NCI-H226 (cell line): ENCODE measurements at places on chromosomes 5 and 9.

DNA sequence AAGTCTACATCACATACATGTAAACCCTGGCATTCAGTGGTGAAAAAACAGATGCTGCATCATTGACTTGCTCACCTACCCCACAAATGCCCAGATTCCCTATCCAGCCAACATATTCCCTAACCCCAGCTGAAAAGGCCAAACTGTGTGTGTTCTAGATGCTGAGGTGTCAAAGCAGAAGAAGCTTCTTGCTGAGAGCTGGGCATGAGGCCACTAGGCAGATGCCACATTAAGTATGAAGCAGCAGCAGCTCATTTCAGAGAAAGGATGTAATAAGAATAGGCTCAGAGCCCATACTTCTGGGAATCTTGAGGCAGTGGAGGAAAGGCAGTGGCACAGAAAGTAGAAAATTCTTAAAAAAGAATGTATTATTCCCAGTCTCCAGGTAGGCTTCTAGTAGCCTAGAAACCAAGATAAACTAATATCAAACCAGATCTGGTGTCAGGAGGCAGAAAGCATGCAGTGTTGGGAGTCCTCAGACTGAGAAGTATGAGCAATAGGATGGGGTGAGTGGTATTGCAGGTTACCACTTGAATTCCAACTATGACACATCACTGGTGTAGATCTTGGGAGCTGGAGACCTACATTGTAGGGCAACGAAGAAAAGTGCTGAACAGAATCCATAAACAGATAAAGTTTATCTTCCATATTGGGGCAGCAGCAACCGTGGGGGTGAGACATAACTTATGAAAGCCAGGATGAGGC lies 71.9 kb upstream of the GRHPR start:
- DNase-seq, result peak; percentile 84

- DNase-seq, result no peak
These were observed 22.0 kb upstream of the PTBP3 start for GRCh38 chr9:112355427-112355897.

DNA sequence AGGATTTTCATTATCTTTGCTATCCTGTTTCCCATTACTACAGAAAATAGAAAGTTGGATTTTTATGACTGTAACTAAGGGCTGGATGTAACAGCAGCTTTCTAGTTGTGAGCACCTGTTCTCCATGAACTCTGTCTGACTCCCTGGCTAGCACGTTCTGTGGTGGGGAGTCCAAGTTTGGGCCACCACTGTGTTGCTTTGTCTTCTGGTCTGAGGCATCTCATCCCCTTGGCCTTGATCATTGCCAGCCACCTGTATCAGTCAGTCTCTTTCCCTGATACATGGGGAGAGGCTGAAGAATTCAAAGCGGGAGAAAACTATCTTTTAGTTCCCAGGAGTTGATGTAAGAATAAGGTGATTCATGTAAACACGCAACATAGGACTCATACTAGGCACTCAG lies 33.4 kb downstream of the WDR70 start:
- no peak for DNase-seq

GRCh38 chr9:78778861-78779374 lies 482.0 kb downstream of the PSAT1 start:
- DNase-seq, result no peak

DNA sequence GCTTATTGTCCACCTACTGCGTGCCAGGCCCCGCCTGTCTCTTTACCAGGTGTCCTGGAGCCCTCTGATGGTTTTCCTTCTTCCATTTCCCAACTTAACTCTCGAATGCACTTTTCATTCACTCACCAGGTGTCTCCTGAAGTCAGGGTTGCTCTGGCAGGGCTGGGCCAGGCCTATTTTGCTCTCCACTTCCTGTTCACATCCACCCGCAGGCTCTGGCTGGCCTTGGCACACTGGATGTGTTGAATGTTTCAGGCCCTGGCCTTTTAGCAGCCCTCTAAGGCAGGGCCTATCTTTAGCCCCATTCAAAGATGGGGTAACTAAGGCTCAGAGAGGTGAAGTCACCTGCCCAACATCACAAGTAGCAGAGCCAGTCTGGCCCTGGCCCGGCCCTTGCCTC lies 16.4 kb downstream of the LRRC8A start:
- DNase-seq, result no peak

- DNase-seq, result peak; percentile 91
These were observed 25.9 kb upstream of the ANKRD55 start for GRCh38 chr5:56259002-56259511.

DNA sequence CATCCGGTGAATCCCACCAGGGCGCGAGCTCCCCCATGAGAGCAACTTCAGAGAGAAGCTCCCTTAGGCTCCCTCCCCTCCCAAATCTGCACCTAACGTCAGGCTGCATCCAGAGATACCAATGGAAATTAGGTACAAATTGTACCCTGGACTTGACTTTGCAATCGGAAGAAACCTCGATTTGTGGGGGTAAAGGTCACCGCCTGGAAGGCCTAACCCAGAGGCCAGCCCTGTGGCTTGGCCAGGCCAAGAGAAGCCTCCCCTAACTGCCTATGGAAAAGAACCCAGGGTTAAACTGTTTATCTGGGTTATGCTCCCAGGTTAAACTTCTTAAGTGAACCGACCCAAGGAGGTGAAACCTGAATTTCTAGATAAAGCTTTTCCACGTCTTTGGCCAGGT lies 80.4 kb downstream of the GTF3C4 start:
- DNase-seq, result no peak

DNA sequence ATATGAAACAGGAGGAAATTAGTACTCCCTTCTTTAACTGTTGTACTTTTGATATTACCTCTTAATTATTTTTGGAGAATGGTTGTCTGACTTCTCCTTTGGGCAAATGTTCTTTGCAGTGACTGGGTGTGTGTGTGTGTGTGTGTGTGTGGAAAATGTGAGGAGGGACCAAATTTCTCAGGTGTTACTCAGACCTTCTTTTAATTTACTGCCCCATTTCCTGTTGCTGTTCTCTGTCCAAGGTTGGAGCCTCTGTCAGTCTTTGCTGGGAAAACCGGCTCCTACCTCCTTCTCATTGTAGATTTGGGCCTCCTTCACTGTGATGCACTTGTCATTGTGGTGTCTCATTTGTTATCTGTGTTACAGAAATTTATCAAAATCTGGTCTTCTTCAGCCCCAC lies 68.4 kb downstream of the PBX3 start:
- DNase-seq, result peak; percentile 72

- DNase-seq, result no peak
These were observed 118.8 kb downstream of the PRDM6 start for GRCh38 chr5:123207852-123208251.

DNA sequence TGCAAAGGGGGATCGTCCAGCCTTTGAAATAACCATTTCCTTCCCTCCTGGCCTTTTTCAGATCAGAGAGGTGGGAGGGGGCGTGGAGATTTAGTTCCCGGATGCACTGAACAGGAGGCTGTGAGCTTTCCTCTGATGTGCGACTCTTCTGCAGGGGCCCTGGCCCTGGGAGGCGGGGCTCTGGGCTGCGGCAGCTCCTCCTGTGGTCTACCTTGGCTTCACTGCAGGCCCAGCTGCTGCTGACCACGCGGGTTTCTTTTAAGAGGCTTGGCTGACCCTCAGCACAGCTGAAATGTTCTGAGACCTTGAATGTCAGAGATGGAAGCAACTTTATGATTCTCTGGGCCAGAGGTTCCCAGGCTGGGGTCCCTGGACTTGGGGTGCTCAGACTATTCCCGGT lies 27.0 kb upstream of the COL15A1 start:
- DNase-seq, result no peak

DNA sequence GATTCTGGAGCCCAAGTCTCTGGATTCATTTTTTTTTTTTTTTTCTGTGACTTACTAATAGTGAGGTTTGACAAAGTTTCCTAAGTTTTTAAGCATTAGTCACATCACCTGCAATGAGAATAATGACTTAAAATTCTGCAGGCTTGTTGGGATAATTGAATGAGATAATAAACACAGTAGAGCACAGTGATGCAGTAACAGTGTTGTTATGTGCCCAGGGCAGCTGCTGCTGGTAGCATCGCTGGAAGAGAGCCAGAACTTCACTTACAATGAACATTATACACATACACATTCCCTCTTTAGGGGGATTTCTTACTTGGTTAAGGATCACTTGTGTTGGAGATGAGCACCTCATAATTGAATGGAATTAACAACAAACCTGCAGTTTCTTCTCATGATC lies 78.9 kb downstream of the ALDH7A1 start:
- DNase-seq, result peak; percentile 18

GRCh38 chr5:64874753-64875152 lies 106.0 kb downstream of the CWC27 start:
- DNase-seq, result no peak

DNA sequence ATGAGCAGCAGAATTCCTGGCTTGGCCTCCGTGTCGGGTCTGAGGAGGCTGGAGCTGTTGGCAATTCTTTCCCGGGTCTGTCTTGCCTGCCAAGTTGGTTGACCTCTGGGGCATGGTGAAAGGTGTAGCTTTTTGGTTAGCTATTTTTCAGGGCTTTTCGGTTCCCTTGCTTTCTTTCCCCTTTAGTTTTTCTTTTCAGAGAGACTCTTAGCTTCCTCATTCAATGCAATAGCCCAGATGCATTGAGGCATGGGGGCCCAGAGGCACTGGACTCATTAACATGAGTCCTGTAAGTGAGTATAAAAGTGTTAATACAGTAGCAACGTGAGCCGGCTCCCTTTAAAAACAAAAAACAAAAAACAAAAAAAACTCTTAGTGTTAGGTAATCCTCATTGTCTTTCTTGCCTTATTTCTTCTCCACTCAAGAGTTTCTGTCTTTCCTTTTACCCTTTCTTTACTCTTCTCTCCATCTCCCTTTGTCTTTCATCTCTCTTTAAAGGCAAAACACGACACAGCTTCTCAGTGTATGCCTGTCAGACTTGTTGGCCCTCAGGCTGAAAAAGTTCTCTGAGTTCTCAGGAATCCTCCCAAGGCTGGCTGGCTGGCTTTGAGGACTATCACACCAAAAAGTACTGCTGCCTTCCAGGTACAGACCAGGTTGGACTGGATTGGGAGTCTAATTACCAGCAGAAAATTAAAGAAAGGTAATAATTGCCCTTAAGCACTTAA lies 289.9 kb upstream of the TUT7 start:
- no peak for DNase-seq

DNA sequence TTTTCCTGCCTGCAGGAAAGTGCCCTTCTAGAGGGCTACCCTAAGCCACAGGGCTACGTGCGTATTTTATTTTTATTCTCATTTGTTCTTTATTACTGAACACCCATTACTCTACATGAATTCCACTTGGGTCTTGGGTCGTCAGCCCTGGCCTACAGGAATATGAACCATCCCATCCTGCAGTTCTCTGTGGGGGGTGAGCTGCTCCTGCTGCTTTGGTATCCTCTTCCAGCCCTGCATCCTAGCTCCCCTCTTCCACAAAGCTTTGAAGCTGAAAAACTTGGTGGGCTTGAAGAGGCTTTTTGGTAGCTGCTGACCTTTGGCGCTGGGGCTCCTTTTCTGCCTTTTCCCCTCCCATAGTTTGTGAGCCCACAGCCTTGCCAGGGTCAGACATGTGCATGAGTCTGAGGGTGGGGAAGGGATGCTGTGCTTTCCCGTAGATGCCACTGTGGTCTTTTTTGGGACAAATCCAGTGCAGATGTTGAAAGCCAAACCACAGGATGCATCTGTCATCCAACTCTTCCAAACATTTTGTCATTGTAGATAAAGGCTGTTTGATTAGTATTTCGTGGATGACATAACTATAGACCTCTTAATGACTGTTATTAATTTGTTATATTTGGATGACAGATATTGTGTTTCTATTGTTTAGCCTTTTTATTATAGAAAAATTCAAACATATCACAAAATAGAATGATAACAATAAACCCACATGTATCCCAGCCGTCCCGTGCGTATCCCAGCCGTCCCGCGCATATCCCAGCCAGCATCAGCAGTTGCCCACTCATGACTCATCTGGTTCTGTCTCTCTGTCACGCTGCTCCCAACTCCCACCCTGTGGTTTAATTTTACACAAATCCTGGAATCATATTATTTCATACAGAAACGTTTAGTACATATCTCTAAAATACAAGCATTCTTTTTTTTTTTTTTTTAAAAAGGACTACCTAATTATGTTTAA lies 43.9 kb downstream of the SLC46A2 start:
- DNase-seq, result no peak

GRCh38 chr5:2374703-2375102 lies 376.8 kb downstream of the IRX2 start:
- no peak for DNase-seq

DNA sequence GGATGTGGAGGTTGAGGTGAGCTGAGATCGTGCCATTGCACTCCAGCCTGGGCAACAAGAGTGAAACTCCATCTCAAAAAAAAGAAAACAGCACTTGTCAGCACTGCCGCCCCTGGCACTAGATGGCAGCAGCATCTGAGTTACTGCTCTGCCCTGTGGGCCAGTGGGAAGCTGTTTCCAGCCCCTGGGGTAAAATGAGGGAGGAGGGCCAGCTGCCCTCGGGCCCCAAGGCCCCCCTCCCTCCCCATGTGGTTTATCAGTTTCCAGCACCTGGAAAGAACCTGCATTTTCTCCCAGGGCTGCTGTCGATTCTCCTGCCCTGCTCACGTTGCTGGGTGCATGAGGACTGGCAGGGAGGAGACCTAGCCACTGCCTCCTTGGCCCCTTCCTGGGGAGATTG lies 13.2 kb upstream of the CEL start:
- DNase-seq, result no peak

GRCh38 chr9:36903541-36904435 lies 130.3 kb downstream of the PAX5 start:
- DNase-seq, result peak; percentile 84
